A549 treated with GW870086 at 1 μM for 4 hours (cell line): ENCODE measurements at places on chromosomes 6 and 20. TPM values are rescaled to one million over a fixed set of nuclear protein-coding genes. Genes with fewer than 3 reads are reported as not detected.

The DNAAF9 gene
- total RNA-seq = 4.9 to 6.8 TPM (median 5.7 TPM) in 5 replicates

The DST gene
- total RNA-seq = 50.0 to 56.7 TPM (median 54.7 TPM) in 5 replicates

The RPP40 gene
- total RNA-seq = 22.9 to 32.8 TPM (median 25.2 TPM) in 5 replicates

The BTBD3 gene
- total RNA-seq = 13.7 to 19.7 TPM (median 17.2 TPM) in 5 replicates

The GLP1R gene
- total RNA-seq = not detected in 5 replicates

The DEFB124 gene
- total RNA-seq = not detected in 5 replicates

The PRL gene
- total RNA-seq = not detected in 5 replicates

The UBD gene
- total RNA-seq = 0.44 to 0.95 TPM (median 0.61 TPM) in 5 replicates

The HLA-DMA gene
- total RNA-seq = 2.4 to 4.1 TPM (median 2.5 TPM) in 5 replicates

The RSPO4 gene
- total RNA-seq = not detected in 5 replicates

The C6orf163 gene
- total RNA-seq = 0.11 to 0.74 TPM (median 0.21 TPM) in 4 of 5 replicates, not detected in the other

The EMILIN3 gene
- 0.34 to 0.49 TPM (median 0.39 TPM) in 5 replicates for total RNA-seq

The NDUFAF4 gene
- total RNA-seq = 30.2 to 57.8 TPM (median 50.8 TPM) in 5 replicates

The CCN6 gene
- total RNA-seq = not detected in 5 replicates

The FGD2 gene
- total RNA-seq = not detected in 5 replicates

The SSTR4 gene
- total RNA-seq = 0.12 to 0.26 TPM (median 0.19 TPM) in 5 replicates

The AVP gene
- not detected in 5 replicates for total RNA-seq

The DNAH8 gene
- not detected in 5 replicates for total RNA-seq

The VGLL2 gene
- total RNA-seq = not detected in 5 replicates

The ULBP3 gene
- 2.9 to 4.6 TPM (median 3.7 TPM) in 5 replicates for total RNA-seq

The ETV7 gene
- 0.15 to 0.29 TPM (median 0.18 TPM) in 3 of 5 replicates, not detected in the others for total RNA-seq

The SEL1L2 gene
- not detected in 5 replicates for total RNA-seq

The OPRM1 gene
- total RNA-seq = not detected in 5 replicates

The SOX18 gene
- 1.7 to 2.6 TPM (median 2.2 TPM) in 5 replicates for total RNA-seq

The GABRR1 gene
- not detected in 5 replicates for total RNA-seq

The MMP24 gene
- total RNA-seq = 23.8 to 34.6 TPM (median 31.0 TPM) in 5 replicates

The OOEP gene
- not detected in 5 replicates for total RNA-seq

The DLK2 gene
- total RNA-seq = 5.1 to 7.8 TPM (median 6.8 TPM) in 5 replicates

The TNFRSF21 gene
- total RNA-seq = 17.1 to 19.9 TPM (median 19.0 TPM) in 5 replicates

The ROS1 gene
- 0.15 to 0.24 TPM (median 0.16 TPM) in 5 replicates for total RNA-seq

The HLA-F gene
- total RNA-seq = 4.1 to 4.8 TPM (median 4.5 TPM) in 5 replicates

The GRM1 gene
- 0.02 to 0.03 TPM (median 0.03 TPM) in 3 of 5 replicates, not detected in the others for total RNA-seq

The RIN2 gene
- 23.4 to 27.0 TPM (median 23.5 TPM) in 5 replicates for total RNA-seq

The PLAGL2 gene
- 12.8 to 14.2 TPM (median 13.6 TPM) in 5 replicates for total RNA-seq

The RIPPLY2 gene
- 0.26 to 1.5 TPM (median 0.58 TPM) in 4 of 5 replicates, not detected in the other for total RNA-seq

The CRYBG1 gene
- total RNA-seq = 0.55 to 0.93 TPM (median 0.71 TPM) in 5 replicates

The TGM3 gene
- total RNA-seq = 0.05 TPM in 1 of 5 replicates, not detected in the others

The MOCS1 gene
- 1.3 to 2.8 TPM (median 2.1 TPM) in 5 replicates for total RNA-seq

The JPH2 gene
- total RNA-seq = 3.0 to 3.7 TPM (median 3.2 TPM) in 5 replicates

The HBS1L gene
- total RNA-seq = 27.3 to 34.7 TPM (median 33.2 TPM) in 5 replicates

The ARHGAP40 gene
- not detected in 5 replicates for total RNA-seq

The ZC2HC1B gene
- total RNA-seq = not detected in 5 replicates

The IL17F gene
- not detected in 5 replicates for total RNA-seq

The FAM217A gene
- total RNA-seq = not detected in 5 replicates

The ANKRD66 gene
- total RNA-seq = not detected in 5 replicates

The HLA-DRB5 gene
- total RNA-seq = not detected in 5 replicates
